ENCODE measurements at places on chromosomes 13 and 19.

DNA sequence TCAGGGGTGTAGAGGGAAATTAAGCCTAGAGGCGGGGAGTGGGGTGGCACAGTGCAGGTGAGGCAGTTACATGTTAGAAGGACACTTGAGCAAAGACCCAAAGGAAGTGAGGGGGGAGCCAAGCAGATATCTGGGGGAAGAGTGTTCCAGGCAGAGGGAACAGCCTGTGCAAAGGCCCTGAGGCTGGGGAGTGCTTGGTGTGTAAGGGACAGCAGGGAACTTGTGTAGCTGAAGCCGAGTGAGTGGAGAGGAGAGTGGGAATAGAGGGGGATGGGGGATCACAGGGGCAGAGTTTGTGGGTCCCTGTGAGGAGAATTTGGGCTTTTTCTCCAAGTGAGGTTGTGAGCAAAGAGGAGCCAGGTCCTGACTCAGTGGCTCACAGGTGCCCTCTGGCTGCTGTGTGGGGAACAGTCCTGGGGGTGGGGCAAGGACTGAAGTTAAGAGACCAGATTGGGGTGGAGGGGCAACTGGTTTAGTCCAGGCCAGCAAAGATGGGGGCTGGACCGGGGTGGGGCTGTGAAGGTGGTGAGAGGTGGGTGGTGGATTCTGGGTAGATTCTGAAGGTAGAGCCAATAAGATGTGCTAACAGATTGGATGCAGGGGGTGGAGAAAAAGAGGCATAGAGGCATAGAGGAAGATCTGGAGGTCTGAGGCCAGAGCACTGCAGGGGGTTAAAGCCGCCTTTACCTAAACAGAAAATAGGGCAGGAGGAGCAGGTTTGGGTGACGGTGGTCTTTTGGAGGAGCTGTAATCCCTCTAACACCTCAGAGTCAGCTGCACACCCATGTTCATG lies 75.3 kb downstream of the CACNA1A start:
- peak; percentile 60 for DNase-seq

DNA sequence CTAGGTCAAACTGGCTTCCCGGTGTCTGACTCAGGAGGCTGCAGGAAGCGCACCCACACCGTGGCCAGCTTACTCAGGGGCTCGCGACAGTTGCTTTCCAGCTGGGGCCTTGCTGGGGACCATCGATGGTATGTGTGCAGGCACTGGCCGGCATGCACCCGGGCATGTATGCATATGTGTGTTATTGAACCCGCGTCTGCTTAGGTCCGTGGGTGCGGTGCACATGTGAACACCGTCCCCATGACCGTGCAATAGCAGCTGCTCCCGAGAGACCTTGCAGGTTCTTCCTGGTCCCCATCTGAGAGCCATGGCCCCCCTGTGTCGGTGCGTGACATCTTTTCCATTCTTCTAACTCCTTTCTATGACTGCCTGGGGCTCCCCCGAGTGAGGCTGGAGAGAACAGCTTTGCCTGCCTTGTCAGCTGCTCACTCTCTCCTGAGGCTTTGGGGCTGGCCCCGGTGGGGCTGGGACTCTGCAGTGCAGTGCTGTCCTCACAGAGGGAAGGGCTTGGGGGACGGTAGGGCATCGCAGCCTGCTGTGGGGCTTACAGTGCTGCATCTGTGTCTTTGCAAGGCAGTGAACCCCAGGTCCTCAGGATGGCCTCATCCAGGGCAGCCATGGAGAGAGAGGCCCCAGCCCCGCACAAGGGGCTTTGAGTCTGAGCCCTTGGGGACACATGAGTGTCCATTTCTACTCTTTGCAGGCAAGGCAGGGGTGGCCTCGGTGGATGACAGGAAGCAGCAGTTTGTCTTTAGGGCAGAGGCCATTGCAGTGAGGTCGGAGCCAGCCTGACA lies 65.1 kb downstream of the CHST8 start:
- DNase-seq: no peak

- no peak for DNase-seq
These were observed 2.1 kb upstream of the HAMP start for GRCh38 chr19:35279985-35280821.

DNA sequence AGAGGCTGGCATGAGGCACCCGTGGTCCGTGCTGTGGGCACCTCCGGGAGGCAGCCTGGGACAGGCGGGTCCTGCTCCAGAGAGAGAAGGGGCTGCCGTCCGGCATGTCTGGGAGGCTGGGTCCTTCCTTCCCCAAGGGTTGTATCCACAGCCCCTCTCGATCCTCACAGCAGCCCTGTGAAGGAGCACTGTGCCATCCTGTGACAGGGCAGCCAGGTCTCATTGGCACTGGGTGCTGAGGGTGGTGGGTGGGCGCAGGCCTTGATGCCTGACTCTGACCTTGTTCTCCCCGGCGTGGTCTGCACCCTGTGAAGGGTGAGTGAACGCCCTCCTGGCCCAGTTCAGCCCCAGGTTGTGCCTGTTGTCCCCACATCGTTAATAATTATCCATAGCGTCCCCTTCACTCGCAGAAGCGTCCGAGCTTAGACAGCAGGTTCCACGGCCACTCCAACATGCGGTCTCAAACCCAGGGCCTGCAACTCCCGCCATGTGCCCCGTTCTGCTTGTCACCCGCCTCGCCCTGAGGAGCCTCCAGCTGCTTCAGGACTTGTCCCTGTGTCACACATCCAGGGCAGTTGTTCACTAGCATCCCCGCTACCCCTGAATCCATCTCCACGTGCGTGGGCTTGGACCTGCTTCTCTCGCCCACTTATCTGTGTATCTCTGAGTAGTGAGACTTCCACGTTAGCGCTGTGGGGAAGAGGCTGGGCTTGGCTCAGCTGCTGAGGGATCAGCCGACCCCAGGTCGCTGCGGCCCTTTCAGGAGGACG lies 10.6 kb downstream of the ATP11A start:
- DNase-seq: no peak

- no peak for DNase-seq
These were observed 71.5 kb downstream of the ARHGAP35 start for GRCh38 chr19:46932346-46932745.

DNA sequence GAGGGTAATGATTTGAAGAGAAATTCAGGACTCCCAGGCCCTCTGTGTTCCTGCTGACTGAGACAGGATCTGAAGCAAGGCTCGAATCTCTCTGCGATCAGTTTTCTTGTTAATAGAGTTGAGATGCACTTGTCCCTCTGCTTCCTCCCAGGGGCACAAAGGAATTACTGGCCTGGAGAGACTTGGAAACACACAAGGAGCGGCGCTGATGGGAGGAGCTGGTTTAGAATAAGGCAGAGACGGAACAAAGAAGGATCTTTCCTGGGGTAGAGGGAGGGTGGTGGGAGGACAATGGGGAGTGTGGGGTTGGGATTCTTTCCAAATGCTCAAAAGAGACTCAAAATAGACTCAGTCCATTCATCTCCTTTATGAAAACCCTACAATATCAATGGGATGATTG lies 719.1 kb downstream of the UQCRFS1 start:
- no peak for DNase-seq

- no peak for DNase-seq
These were observed 3.8 kb downstream of the C13orf46 start for GRCh38 chr13:113969973-113970611.

DNA sequence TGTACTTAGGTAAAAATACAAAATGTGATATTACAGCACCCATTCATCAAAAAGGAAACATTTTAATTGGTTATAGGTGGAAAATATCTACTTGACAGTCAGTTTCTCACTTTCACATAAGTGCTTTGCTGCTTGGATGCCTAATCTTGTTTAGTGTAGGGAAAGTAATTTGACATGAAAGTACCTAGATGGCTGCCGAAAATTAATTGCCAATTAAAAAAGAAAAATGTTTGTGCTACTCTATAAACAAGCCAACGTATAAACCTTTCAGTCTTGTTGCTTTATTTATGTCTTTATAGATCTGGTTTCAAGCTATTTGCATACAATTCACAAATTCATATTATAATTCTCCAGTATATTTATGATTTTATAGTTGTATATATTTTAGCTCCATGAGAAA lies 729.9 kb downstream of the DACH1 start:
- no peak for DNase-seq

GRCh38 chr13:95185851-95186250 lies 115.4 kb downstream of the ABCC4 start:
- DNase-seq: peak; percentile 17

DNA sequence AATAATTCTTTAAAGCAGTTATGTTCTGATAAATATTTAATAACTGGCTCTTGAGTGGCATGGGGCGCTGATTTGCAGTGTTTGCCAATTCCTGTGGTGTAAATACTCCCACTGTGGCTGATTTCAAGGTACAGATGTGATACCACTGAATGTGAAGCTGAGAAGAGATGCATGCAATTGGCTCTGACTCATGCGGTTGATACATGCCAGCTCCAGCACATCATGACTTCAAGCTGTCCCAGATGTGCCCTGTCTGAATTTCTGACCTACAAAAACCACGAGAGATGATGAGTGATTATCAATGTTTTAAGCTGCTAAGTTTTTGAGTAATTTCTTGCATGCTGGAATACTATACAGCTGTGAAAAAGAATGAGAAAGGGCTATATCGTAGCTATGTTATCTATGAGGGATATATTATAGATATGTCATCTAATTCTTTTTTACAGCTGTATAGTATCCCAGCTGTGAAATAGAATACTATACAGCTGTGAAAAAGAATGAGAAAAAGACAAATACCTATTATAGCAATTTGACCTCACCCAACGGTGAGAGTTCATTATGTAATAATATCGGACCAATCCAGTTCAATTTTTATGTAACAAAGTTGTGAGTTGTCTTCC lies 7.6 kb upstream of the ACSBG2 start:
- no peak for DNase-seq

DNA sequence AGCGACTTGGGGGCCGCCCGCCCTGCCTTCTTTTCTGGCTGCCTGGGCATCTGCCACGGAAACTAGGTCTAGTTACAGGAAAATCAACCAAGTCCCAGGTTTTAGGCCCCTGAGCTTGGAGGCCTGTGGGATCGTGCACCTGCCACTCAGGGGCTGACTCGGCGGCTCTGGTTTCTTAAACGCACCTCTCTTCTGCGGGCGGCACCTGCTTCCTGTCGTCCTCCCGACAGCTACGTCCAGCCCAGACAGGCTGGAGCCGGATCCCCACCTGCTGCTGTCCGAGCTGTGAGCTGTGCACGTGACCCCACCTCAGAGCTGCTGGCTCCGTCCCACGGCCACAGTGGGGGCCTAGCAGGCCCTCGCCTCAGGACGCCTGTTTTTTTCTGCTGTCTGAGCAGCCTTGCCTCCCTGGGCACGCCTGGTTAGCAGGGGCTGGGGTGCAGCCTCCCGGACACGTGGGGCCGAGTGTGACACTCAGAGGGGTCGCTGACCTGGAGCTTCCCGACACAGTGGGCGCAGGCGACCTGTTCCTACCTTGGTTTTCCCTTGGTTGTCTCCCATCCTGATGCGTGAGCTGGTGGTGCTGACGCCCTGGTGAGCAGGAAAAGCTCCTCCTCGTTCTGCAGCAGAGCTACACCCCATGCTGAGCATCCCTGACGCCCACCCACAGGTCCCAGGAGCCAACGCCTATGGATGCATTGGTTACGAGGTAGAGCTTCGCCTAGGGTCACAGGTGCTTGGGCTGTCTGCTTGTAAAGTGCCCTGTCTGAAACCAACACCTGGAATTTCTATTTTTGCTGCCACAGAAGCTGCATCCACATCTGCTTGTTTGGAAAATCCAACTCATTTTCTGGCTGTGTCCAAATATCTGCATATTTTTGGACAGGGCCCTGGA lies 17.5 kb downstream of the TMEM255B start:
- DNase-seq: no peak

GRCh38 chr13:25541434-25542123 lies 169.8 kb downstream of the ATP8A2 start:
- DNase-seq: no peak

GRCh38 chr13:102962430-102962829 lies 103.8 kb downstream of the SLC10A2 start:
- DNase-seq: no peak

Measured in stimulated activated CD4-positive, alpha-beta T cell treated with anti-CD3 and anti-CD28 coated beads, Interleukin-2, amount 100 ng/mL, for 24 hours (primary cell).